ENCODE measurements at places on chromosomes 7 and 10.
A peak's percentile ranks its signal among the peaks of the same experiment; 100 is the strongest.

GRCh38 chr7:8739837-8740236 lies 306.4 kb downstream of the NXPH1 start:
- DNase-seq, result no peak

GRCh38 chr7:43905956-43906330 lies 453 bp downstream of the URGCP start:
- no peak for DNase-seq

DNA sequence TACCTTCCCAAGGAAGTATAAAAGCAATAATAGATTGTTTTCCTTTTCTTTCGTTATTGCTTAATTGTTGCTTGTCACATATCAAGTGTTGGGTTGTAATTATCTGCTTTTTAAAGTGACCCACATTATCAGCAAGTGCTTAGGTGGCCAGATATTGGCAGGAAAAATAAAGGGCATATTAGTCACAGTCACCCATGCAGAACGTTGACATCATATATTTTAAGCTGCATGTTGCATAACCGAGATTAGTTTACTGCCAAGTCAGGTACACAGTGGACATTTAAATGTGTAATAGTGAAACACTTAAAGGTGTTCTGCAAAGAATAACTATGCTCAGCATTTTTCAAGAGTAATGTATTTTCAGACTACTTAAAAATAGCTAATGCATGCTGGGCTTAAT lies 11.4 kb downstream of the NEBL start:
- DNase-seq, result no peak

- no peak for DNase-seq
These were observed 10.1 kb upstream of the EGR2 start for GRCh38 chr10:62826273-62826672.

GRCh38 chr10:944034-944831 lies 12.7 kb upstream of the LARP4B start:
- no peak for DNase-seq

DNA sequence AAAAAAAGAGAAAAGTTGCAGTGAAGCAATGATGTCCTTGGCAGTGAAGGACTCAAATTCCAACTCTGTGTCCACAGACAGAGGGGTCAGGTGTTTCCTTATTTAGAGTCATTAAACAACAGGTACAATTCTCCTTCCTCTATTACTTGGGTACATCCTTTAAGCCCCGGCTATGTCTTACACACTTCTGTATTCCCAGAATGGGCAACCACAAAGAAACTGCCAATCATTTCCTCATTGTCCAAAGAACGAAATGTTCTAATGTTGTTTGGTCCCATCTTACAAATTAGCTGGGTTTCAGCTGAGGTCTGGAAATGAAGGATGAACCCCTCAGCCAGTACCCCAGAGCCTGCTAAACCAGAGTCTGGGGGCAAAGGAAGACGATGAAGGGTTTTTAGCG lies 59.5 kb downstream of the GRB10 start:
- no peak for DNase-seq

GRCh38 chr10:129899276-129900130 lies 64.6 kb downstream of the EBF3 start:
- DNase-seq, result no peak

GRCh38 chr10:71727105-71727737 lies 7.6 kb upstream of the C10orf105 start:
- peak; percentile 28 for DNase-seq

DNA sequence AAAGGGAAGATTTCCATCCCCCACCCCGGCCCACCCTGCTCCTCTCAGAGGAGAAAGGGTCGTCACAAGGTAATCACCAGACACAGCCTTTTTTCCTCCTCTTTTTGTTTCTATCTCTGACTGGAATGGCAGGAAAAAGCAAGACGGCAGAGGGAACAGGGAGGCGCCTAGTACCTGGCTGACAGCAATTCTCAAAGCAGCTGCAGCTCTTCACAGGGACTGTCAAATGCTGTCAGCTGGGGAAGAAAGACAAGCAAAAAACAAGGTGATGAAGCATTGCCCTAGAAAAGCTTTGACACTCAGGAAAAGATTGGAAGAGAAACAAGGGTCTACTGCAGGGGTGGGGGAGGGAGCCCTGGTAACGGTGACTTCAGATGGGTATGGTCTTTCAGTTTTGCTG lies 52.7 kb downstream of the GNA12 start:
- DNase-seq, result no peak

GRCh38 chr10:27660711-27661110 lies 84.9 kb downstream of the MKX start:
- no peak for DNase-seq

DNA sequence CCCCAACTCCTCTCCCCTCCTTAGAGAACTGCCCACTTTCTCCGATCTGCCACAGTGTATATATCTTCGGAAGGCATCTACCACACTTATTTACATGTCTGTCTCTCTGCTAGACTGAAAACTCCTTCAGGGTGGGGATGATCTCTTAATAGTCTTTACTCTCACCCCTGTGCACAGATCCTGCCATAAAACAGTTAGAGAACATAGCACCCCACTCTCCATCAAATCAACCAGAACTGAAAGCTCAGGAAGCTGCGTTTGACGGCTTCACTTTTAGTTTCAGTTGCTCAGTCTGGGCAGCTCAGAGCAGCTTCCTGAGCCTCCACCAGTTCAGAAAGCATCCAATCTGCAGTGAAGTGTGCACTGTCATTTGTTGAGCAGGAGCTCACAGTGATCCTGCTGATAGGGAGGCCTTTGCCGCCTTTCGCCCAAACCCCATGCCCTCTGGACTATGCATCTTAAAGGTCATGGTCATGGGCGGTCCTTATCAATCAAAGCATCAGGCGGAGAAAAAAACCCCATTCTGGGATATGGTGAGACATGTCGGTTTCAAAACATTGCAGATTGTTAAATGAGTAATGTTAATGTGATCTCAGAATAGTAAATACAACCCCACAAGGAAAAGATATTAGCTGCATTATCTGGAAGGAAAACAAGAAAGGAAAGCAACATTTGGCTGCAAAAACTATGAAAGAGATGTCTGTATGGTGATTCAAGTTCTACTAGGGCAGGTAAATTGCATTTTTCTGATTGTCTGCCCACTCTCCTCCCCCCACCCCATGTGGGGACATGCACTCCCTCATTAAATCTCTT lies 167.1 kb upstream of the ADO start:
- DNase-seq, result peak; percentile 40

GRCh38 chr10:23702977-23703414 lies 264.1 kb downstream of the OTUD1 start:
- DNase-seq, result peak; percentile 40

GRCh38 chr7:80415522-80415921 lies 96.3 kb downstream of the GNAT3 start:
- DNase-seq, result no peak

GRCh38 chr10:97898429-97898828 lies 48.8 kb downstream of the GOLGA7B start:
- DNase-seq, result no peak

- DNase-seq, result no peak
These were observed 834.3 kb upstream of the COBL start for GRCh38 chr7:52150952-52151351.

- no peak for DNase-seq
These were observed 84.1 kb upstream of the KMT2E start for GRCh38 chr7:104929921-104930320.

DNA sequence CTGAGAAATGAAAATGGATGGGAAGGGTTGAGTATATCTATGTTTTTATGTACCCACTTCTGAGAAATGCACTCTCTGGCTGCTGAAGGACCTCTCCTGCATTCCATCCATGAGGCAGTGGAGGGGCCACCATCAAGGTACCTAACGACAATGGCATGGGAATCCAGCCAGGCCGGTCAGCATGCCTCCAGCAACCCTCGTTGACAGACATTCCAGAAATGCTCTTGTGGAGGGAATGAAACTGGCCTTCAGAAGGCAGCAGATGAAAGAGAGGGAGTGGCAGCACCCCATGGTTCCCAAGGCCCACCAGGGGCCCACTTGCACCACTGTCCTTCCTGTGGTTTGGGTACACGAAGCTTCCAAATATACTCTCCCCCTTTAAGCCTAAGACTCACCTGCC lies 269.0 kb downstream of the ARHGAP12 start:
- DNase-seq, result no peak

All from T follicular helper cell (primary cell).